IMR-90 (cell line): ENCODE measurements at places on chromosomes 5 and 9. TPM values are rescaled to one million over a fixed set of nuclear protein-coding genes. Genes with fewer than 3 reads are reported as not detected.

The MARCOL gene
- not detected in 2 replicates for total RNA-seq

The PDGFRB gene
- total RNA-seq: 81.9 and 108 TPM in 2 replicates

The CATSPER3 gene
- total RNA-seq: under 0.01 TPM in 1 of 2 replicates, not detected in the other

The CAMK4 gene
- 4.8 and 6.7 TPM in 2 replicates for total RNA-seq

The TSSK1B gene
- under 0.01 and 0.18 TPM in 2 replicates for total RNA-seq

The RASGRF2 gene
- 5.0 and 5.3 TPM in 2 replicates for total RNA-seq

The SV2C gene
- not detected in 2 replicates for total RNA-seq
